Nucleus accumbens (tissue), 56 donors: ENCODE measurements at places on chromosomes 5 and 9.

- no peak for DNase-seq
These were observed 95.3 kb upstream of the SLC12A2 start for GRCh38 chr5:127988146-127988760.

DNA sequence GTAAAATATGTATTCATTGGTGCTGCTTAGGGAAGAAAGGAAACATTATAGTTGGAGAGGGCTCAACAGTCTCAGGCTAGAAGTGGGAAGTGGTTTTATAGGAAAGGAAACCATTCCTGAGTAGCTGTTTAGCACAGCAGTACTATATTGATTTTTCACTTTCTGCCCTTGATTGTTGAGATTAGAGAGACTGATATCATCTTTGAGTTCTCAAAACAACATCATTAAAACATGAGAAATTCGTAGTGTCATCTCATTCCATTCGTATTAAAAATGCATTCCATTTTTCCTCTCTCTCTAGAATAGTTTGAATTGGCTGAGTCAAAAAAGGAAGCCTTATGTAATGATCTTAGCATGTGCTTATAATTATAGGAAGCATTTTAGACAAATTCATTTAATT, 14.1 kb downstream of the POLR3G start:
- DNase-seq, result no peak

DNA sequence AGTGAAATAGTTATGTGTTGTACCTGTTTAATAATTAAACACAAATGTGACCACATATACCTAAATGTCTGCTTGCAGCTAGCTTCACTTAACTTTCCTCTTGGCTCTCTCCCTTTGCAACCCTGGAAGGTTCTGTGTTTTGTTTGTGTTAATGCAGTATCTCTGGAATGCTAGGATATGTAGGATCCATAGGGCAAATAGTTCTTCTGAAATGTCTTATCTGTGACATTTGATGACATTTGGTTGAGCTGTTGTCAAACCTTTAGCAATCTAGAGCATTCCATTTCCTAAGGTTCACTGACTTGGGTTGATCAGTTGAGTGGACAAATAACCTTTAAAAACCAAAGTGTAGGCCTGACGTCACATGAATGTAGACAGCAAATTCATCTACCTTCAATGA, 21.8 kb downstream of the CTNNA1 start:
- no peak for DNase-seq

GRCh38 chr9:36933676-36934215, 100.3 kb downstream of the PAX5 start:
- no peak for DNase-seq

DNA sequence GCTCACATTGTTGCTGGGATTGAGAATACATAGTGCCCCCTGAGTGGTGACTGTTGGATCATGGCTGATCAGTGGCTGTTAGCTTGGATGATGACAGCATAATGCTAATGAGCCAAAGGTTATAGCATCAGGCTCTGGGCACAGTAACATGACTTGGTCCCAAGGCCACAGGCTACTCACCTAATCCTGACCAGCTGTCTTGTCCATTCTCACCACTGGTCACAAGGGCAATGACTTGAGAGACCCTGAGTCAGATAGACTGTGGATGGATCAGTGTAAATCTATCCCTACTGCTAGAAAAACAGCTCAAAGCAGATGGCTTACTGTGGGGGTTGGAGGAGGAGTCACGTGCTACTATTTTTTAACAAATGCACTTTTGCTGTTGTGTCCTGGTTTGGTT, 74.7 kb downstream of the AOPEP start:
- no peak for DNase-seq

DNA sequence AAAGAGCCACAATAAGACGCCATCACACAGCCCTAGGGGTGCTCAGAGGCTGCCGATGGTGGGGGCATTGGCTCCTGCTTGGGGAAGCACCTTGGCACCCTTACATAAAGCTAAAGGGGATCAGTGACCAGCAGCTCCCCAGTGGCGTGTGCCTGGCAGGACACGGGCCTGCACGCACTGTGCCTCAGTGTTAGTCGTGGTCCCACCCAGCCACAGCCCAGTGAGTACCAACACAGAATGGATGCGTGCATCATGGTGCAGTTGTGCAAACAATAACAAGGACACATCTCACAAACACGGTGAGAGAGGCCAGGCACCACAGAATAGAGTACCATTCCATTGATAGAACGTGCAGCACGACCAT, 103.2 kb downstream of the WNK2 start:
- DNase-seq, result no peak

DNA sequence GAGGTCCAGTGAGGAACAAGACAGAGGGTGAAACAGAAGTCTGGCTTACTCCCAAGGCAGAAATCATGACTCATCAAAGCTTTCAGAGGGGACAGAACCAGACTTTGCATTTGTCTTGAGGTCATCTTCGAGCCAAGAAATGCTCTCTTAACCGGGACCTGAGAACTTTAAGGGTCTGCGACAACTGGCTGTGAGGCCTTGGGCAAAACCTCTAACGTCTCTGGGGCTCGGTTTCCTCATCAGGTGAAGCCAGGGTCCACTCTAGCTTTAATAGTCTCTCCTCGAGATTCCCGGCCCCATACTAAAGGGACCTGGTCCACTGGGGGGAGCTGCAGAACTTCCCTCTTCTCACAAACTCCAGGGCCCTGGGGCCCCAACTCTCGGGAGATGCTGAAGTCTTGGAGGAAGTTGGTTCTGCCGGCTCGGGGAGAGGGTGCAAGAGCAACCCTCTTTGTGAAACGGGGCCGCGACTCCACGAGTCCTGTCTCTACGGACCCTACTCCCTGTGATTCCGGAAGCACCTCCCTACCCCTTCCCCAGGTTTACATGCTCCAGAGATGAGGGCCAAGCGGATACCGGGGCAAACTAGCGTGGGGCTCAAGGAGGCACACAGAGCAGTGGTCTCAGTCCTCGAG, 2.6 kb downstream of the GLIS3 start:
- peak; percentile 14 for DNase-seq

GRCh38 chr9:109440797-109441287, 57.3 kb downstream of the PTPN3 start:
- no peak for DNase-seq

DNA sequence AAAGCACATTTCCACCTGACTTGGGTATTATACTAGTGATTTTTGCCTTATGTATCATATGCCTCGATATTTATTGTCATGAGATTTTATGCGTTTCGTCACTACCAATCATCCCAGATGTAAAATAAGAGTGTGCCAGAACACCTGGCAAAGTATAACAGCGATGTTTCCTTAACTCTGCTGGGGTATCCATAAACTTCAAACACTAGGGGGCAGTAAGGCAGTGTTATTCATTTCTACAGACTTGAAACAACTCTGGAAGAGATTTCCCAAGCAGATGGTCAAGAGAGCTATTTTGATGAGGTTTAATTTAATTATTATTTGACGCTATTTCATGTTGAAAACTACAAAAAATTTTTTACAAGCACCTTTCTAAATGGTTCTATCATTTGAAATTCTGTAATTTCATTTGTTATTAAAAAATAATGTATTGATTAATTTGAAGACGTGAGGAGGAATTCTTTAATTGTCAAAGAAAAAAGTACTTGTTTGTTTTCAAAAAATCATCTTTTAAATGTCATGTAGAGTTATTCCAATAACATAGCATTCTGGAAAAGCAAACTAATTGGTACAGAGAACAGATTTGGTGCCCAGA, 388.5 kb upstream of the CTNND2 start:
- no peak for DNase-seq
